Ureter (tissue), 1 donor: ENCODE measurements at places on chromosomes 7 and 10. TPM values are rescaled to one million over a fixed set of nuclear protein-coding genes. Genes with fewer than 3 reads are reported as not detected.

The ZNF25 gene
- total RNA-seq: 12.9 TPM

GRCh38 chr7:101673951-101674350, 44.9 kb upstream of the MYL10 start:
- no peak for DNase-seq

GRCh38 chr10:69468751-69469089, 17.5 kb downstream of the TSPAN15 start:
- DNase-seq: no peak

The RET gene
- total RNA-seq: 0.42 TPM

- no peak for DNase-seq
These were observed 202.1 kb downstream of the MBL2 start for GRCh38 chr10:52570490-52570889.

The GPR15LG gene
- 29.2 TPM for total RNA-seq

DNA sequence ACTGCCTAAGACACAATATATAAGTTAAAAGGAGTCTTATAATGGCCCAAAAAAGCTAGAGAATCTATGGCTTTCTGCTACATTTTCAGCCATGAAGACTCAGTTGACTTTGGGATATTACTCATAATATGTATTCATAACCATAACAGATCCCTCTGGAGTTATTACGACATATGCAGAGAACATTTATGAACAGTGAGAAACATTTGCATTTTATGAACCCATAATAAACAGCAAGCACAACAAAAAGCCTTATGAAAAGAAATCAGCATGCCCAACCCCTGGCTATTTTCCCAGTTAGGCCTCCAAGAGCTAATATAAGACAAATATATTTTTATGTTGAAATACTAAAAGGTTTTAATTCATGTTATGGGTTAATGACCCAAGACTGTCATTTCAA, 52.4 kb downstream of the ARMH3 start:
- no peak for DNase-seq

DNA sequence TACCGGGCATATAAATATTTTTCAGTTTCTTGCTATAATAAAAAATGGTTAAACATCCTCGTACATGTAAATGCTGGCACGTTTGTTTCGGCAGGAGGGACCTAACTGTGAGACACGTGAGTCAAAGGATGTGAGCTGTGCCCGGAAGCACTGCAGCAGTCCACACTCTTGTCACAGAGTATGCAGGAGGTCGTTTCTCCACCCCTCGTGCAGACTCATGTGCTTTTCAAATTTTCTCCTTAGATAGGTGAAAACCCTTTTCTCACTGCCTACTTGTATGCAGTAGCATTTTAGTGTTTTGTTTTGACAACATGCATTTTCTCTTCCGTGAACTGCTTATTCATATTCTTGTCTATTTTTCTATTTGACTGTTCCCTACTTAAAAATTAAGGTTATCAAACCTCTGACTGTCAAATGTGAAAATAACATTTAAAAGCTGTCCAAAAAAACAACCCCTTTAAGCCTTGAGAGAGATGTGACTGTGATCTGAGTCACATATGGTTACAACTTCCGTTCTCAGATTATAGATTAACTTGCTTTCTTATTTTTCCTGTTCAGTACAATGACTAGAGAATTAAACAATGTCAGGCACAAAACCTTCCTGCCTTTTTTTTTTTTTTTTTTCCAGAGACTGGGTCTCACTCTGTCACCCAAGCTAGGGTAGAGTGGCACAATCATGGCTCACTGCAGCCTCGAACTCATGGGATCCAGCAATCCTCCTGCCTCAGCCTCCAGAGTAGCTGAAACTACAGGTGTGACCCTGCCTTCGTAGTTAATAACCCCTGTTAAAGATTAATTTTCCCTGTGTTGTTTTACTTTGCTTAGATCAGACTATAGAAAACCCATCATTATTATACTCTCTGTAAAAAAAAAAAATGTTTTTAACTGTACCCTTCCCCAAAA, 45.1 kb downstream of the DPY19L1 start:
- peak; percentile 47 for DNase-seq

DNA sequence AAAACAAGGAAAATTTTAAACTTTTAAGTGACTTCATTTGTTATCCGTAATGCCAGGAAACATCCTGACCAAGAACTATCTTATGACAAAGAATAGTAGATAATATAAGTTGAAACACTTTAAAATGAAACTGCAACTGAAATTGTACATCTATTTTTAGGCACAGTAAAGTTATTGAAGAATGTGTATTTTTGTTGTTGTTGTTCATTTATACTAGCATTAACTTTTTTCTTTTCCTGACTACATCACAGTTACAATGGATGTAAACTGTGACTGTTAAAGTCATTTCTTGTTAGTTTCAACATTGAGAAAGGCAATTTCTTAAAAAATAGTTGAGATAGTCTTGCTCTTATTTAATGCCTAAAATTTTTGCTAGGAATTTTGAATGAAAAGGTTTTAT, 2.6 kb downstream of the CPED1 start:
- no peak for DNase-seq

The CPED1 gene
- 61.4 TPM for total RNA-seq

GRCh38 chr10:67539312-67539711, 156.7 kb downstream of the CTNNA3 start:
- no peak for DNase-seq

DNA sequence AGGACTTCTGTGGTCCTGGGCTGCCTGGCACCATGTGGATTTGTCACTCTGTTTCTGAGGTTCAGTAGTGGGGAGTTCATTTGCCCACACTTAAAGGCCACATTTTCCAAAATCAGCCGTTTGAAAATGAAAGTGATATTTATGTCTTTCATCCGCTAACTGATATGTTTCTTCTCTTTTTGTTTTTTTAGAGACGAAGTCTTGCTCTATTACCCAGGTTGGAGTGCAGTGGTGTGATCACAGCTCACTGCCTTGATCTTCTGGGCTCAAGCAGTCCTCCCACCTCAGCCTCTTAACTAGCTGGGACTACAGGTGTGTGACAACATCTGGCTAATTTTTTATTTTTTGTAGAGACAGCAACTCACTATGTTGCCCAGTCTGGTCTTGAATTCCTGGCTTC, 58.6 kb downstream of the EBLN1 start:
- DNase-seq: no peak

DNA sequence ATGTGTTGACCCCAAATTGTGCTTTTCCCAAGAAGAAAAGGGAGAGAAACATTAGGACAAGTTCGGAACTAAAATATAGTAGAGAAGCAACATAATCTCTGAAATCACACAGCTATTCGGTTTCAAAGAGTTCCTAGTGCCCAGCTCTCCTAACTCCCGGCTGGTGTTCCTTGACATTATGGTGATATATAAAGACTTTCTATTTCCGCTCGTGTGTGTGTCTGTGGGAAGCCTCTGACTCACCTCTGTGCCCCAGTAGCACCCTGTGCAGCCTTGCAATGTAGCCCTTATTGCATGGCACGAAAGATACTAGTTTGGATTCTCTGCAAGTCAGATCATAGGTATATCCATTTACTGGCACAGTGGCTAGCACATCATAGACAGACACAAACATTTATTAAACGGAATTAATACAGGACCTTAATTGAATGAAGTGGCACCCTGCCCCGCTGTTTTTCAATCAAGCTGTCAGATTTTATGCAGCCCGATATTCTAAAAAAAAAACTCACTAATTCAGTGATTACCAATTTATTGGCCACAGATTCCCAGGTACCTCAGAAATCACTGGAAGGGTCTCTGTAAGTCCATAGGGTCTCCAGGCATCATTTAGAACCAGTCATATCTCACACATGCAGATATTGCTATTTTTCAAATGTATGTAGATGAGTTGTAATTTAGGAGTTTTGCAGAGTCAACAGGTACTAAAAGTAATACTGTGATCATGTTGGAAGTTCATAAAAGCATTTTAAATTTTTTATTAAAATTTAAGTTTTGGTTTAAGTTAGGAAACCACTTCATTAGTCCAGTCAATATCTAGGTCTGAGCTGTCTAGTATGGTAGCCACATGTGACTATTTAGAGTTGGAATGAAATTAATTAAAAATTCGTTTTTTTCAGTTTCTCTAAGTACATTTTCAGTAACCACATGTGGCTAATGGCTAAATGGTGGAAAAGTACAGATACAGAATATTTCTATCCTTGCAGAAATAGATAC, 43.3 kb downstream of the SFTPD start:
- DNase-seq: no peak

The ZCCHC24 gene
- 33.9 TPM for total RNA-seq

- DNase-seq: no peak
These were observed 454.4 kb downstream of the AUTS2 start for GRCh38 chr7:70052691-70053090.

The TRPV6 gene
- total RNA-seq: 27.7 TPM

GRCh38 chr10:61964059-61964709, 62.7 kb downstream of the ARID5B start:
- DNase-seq: no peak

DNA sequence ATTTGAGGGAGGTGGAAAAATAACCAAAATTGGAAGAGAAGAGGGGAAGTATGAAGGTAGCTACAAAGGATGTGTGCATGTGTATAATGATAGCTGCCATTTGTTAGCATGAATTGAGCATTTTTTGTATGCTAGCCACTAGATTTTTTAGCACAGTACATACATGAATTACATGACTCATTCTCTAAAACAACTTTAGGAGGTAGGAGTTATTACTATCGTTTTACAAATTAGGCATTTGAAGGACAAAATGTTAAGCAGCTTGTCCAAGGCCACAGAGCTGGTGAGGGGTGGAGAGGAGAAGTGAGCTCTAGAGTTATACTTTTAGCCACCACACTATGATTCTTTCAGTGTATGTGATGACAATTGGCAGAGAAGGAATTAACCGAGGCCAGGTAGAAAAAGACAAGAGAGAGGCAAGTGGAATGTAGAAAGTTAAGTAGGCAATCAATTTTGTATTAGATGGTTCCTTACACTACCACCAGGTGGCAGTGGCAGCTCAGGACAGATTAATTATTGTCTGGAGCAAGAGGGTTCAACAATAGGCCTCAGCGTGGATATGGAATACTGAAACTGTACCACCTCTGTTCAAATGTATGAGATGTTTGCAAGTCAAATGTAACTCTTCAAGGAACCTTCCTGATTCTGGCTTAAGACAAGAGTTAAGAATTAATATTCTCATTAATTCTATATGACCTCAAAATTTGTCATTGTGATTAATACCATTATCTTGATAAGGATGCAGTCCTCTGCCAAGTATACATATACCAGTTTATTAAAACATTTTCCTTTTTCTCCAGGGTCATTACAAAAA, 128.0 kb downstream of the MBL2 start:
- no peak for DNase-seq

DNA sequence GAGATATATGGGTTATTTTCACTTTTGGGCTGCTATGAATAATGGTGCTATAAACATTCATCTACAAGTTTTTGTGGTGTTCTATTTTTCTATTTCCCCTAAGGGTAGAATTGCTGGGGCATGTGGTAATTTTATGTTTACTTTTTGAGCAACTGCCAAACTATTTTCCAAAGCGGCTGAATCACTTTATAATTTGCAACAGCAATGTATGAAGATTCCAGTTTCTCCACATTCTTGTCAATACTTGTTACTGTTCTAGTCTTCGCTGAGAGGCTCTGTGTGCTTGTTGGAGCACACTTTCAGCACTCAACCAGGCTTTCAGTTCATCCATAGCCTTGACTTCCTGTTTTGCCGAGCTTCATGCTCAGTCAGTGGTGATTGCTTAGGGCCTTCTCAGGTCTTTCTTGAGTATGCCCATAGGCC, 39.0 kb downstream of the ADK start:
- DNase-seq: no peak

DNA sequence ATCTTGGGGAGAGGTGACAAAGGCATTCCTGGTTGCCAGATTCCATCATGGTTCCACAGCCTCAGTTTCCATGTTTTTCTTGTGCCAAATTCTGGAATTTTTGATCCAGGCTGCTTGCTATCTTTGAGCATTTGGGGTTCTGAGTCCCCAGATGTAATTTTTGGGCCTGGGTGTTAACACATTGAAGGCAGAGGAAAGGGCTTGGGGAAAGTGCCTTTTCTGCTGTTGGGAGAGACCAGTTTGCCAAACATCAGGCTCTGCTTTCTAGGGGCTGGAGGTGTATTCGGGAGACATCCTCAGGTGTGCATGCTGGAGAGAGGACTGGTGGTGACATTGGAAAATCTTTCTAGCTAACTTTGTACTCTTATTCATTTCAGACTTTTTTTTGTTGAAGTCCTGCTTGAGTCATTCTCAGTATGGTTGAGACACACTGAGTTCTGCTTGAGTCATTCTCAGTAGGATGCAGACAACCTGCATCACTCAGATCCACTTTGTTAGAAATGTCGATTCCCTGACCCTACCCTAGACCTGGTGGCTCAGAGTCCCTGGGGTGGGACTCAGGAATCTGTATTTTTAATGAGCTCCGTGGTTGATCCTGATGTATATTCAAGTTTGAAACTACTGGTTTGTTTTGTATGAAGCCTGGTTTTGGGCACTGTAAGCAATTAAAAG, 101.0 kb downstream of the LRMDA start:
- no peak for DNase-seq

The MYO3A gene
- 0.70 TPM for total RNA-seq

DNA sequence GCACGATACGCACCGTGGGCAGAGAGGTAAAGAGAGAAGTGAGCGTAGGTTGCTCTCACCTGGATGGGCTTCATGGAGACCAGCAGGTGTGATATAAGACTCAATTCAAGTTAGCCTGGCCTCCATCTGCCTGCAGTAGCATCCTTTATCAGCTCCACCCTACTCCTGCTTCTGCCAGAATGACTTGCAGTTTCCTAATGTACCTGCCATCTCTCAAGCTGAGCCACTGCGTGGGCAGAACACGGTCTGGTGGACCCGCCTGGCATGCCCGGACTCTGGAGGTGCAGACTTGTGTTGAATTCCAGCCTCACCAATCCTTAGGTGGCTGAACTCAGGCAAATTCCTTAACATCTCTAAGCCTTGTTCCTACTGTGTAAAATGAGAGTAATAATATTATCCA, 64.3 kb downstream of the STEAP1B start:
- no peak for DNase-seq

The TMEM243 gene
- 39.3 TPM for total RNA-seq

- DNase-seq: no peak
These were observed 430.5 kb downstream of the GATA3 start for GRCh38 chr10:8485032-8485431.

- no peak for DNase-seq
These were observed 11.3 kb downstream of the ZNF680 start for GRCh38 chr7:64551375-64552142.

The WNT8B gene
- total RNA-seq: 0.99 TPM

GRCh38 chr7:108037140-108037539, 34.2 kb upstream of the LAMB1 start:
- no peak for DNase-seq

DNA sequence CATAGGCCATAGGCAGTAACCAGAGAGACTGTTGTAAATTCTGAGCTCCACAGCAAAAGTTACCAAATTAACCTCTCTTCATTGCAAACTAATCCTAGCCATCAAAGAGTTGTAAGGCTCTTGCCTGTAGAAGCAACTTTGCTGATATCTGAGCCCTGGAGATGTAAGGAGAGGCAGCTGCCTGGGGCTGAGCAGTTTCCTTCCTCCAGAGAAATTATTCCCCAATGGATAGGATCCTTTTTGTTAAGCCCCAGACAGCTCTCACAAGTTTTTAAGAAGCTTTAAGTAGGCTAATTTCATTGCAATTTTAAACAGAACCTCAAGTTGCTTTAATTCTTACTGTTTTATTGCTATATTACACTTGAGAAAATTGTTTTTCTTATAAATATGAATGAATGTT, 211.1 kb downstream of the GALNT17 start:
- DNase-seq: no peak

GRCh38 chr7:80642871-80643270, 4.4 kb downstream of the CD36 start:
- DNase-seq: no peak

The MYH16 gene
- not detected for total RNA-seq

GRCh38 chr7:77306231-77307067, 106.8 kb upstream of the FGL2 start:
- no peak for DNase-seq
